ENCODE measurements at places on chromosomes 6 and 20. TPM values are rescaled to one million over a fixed set of nuclear protein-coding genes. Genes with fewer than 3 reads are reported as not detected.

GRCh38 chr6:119137194-119138072 lies 59.0 kb upstream of the FAM184A start:
- no peak overlapping the region for H3K4me3 ChIP-seq
- no peak for DNase-seq
- no peaks in the 10 kb centered on the region for H3K36me3 ChIP-seq
- no peak overlapping the region for H3K27ac ChIP-seq
- H3K4me1 ChIP-seq: peaks cover 9% of the 10 kb centered on the region

- no peak overlapping the region for H3K4me3 ChIP-seq
- DNase-seq: no peak
- H3K36me3 ChIP-seq: peaks cover 10% of the 10 kb centered on the region
- H3K4me1 ChIP-seq: peaks cover 31% of the 10 kb centered on the region
- peak overlapping the region; percentile 66 for H3K27ac ChIP-seq
Measured at GRCh38 chr6:24858177-24858653, 59.5 kb upstream of the ARMH2 start.

DNA sequence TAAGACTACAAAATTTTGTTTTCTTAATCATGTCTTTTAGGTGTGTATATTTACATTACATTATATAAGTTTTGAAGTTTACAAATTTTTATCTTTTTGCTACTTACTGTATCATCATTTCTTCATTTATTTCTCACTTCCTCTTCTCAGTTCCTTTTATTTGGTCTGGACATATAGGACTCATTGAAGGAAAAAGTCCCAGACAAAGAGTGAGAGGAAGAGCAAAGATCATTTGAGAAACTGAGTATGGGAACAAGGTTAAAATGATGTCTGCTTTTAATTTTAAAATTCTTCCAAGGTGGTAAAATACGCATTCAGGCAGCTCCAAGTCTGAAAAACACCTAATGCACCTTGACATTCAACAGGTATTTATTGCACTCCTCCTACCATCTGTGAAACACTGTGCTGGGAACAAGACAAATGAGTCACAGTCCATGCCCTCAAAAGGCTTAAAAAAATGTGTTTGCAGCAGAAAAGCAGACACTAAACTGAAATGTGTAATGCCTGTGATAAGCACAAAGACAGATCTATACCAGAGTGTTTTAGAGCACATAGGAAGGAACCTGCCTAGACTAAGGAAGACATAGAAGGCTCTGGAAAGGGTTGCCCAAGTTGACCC lies 63.2 kb downstream of the PKIB start:
- H3K27ac ChIP-seq: no peak overlapping the region
- H3K36me3 ChIP-seq: no peaks in the 10 kb centered on the region
- no peak overlapping the region for H3K4me3 ChIP-seq
- no peaks in the 10 kb centered on the region for H3K27me3 ChIP-seq
- no peaks in the 10 kb centered on the region for H3K4me1 ChIP-seq

DNA sequence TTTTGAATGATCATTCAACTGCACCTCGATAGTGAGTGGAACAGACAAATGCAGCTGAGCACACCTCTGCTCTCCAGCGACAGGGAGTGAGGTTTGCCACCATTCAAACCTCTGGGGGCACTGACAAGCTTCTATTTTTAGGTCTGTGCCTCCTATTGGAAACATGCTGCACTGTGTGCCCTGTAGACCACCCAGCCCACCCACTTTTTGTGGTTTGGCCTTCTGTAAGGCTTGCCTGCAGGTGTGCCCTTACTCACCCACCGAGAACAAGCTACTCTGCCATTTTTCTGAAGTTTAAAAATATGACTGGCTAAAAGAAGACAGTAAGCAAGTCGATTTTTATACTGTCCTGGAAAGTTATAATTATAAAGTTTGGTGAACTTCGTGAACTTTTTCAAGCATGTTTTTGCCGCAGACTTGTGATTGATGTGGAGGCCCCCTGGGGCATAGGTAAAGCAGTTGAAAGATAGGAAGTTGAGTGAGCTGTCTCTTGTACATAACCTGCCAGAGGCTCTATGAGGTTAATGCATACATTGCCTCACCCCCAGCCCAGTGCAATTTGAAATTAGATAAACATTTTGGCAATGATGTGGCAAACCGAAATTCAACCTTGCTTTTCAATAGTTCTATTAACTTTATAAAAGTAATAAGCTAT lies 53.8 kb downstream of the ADGRG6 start:
- no peaks in the 10 kb centered on the region for H3K4me1 ChIP-seq
- H3K36me3 ChIP-seq: no peaks in the 10 kb centered on the region
- no peaks in the 10 kb centered on the region for H3K27me3 ChIP-seq

Gene VPS52
- total RNA-seq: 53.9 TPM

Gene TAAR8
- total RNA-seq: not detected

DNA sequence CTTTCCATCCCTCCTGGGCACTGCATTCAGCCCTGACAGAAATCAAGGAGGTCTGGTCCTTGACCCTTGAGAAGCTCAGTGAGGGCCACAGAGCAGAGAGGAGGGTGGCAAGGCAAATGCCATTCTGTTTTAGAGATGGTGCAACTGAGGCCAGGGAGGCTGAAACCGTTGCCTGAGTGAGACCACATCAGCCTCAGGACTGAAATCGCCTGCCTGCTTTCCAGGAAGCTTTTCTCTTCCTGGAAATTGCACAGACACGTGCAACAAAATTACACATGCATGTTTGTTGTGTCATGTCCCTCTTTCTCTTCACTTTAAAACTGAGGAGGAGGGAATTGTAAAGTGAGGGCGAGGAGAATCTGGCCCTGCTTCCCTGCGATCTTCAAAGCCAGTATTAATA lies 113.7 kb upstream of the PDE10A start:
- no peaks in the 10 kb centered on the region for H3K27me3 ChIP-seq
- H3K4me3 ChIP-seq: no peak overlapping the region
- no peak overlapping the region for H3K27ac ChIP-seq
- H3K4me1 ChIP-seq: peaks cover 5% of the 10 kb centered on the region

- H3K27ac ChIP-seq: peak overlapping the region; percentile 11
- no peak for DNase-seq
- H3K4me3 ChIP-seq: no peak overlapping the region
- H3K27me3 ChIP-seq: no peaks in the 10 kb centered on the region
Measured at GRCh38 chr20:14881518-14881917, 544.1 kb upstream of the FLRT3 start.

DNA sequence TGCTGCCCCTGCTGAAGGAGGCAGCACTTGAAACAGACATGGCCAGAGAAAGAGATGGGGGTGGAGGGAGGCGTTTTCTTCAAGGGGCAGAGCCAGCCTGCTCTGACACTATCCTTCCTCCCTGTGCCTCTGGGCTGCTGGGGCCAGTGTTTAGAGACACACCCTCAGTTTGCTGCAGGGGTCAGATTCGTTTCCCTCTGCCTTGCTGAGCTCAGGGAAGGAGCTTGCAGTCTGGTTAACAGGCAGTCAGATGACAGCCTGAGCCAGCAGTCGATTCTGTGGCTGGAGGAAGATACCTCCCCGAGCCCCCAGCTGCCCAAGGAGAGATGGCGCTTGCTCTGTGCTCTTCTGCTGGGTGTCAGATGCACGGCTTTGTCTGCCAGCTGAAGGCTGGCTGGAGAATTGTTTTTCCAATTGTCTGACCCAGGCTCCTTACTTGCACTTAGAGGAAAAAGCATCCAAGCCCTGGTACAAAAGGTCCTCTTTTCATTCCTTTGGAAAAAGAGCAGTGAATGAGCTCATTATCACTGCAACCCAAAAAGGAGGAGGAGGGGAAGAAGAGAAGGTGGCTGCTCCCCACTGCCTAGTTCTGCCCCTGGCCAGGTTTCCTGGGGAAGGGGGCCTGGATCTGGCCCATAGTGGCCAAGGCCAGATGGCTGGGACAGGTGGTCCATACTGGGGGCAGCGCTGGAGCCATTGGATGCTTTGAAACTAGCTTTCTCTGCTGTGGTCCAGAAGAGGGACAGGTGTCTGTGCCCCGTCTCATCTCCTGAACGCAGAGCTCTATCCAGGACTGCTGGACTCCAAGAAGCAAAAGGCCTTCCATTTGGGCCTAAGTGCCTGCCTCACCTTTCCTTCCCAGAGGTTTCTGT lies 88.2 kb downstream of the TCP11 start:
- no peak overlapping the region for H3K4me3 ChIP-seq
- H3K27me3 ChIP-seq: no peaks in the 10 kb centered on the region
- peak overlapping the region; percentile 13 for H3K27ac ChIP-seq

Gene C20orf144
- total RNA-seq: not detected

GRCh38 chr6:153411070-153411648 lies 280.1 kb upstream of the RGS17 start:
- no peak overlapping the region for H3K27ac ChIP-seq
- no peak overlapping the region for H3K4me3 ChIP-seq
- no peaks in the 10 kb centered on the region for H3K36me3 ChIP-seq
- DNase-seq: no peak
- no peaks in the 10 kb centered on the region for H3K27me3 ChIP-seq

Gene FAM83B
- total RNA-seq: 1.5 TPM

DNA sequence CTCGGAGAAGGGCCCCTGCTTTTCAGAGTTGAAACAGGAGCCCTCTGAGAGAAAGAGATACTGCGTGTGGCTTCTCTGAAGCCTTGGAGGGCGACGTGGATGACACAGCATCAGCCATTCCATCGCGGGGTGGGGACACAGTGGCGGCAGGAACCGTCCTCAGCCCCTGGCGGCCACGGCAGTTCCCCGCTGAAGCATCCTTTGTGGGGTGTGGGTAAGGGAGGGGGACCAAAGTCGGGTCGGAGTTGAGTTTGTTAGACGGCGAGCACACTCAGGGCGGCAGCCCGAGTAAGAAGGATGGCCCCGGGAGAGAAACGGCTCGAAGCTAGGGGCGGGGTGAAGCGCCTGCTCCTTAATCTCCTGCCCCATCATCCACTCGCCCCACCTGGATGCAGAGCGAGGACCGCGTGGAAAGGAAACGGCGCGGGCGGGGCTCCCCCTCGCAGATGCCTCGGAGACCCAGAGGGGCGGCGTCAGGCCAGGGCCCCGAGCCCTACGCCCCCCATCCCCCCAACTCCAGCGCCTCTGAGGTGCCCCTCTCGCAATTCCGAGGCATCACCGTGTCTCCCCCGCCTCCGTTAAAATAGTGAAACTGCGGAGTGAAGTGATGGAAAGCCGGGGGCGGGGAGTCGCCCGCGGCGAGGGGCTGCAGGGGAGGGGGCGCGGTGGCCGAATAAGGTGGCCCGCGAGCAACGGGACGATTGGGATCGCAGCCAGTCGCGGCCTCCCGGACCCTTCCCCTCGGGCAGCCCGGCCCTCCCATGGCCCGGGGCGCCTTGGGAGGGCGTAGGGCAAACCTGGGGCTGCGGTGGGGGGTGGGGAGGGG lies 796 bp upstream of the RREB1 start:
- H3K4me1 ChIP-seq: peaks cover 13% of the 10 kb centered on the region
- peak; percentile 53 for DNase-seq
- peak overlapping the region; percentile 93 for H3K27ac ChIP-seq
- no peaks in the 10 kb centered on the region for H3K27me3 ChIP-seq

Gene PRICKLE4
- total RNA-seq: 42.1 TPM

Gene SYCP2L
- 0.46 TPM for total RNA-seq

DNA sequence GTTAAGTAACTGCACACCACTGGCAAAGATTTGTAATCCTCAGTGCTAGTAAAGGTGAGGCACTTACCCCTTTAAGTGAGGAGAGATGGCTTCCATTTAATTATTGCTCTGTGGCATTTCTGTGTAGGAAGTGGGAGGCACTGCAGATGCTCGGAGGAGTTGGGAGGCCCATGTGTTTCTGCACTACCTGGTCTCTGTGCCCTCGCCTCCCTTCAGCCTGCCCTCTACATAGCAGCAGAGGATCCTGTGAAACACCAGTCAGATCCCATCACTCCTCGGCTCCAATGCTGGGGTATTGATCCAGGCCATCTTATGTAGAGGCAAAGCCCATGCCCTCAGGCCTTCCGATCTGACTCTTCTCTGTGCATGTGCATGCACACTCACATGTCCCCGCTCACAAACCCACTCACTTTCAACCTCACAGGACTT lies 67.0 kb downstream of the SLX4IP start:
- H3K4me1 ChIP-seq: peaks cover 51% of the 10 kb centered on the region
- no peak overlapping the region for H3K4me3 ChIP-seq
- H3K27me3 ChIP-seq: no peaks in the 10 kb centered on the region
- no peaks in the 10 kb centered on the region for H3K36me3 ChIP-seq
- no peak for DNase-seq
- H3K27ac ChIP-seq: no peak overlapping the region

GRCh38 chr6:117229870-117230269 lies 35.5 kb upstream of the VGLL2 start:
- H3K27me3 ChIP-seq: no peaks in the 10 kb centered on the region
- H3K27ac ChIP-seq: no peak overlapping the region
- no peaks in the 10 kb centered on the region for H3K4me1 ChIP-seq
- no peak for DNase-seq
- no peak overlapping the region for H3K4me3 ChIP-seq

- H3K27me3 ChIP-seq: no peaks in the 10 kb centered on the region
- no peak overlapping the region for H3K27ac ChIP-seq
- no peak for DNase-seq
- H3K36me3 ChIP-seq: no peaks in the 10 kb centered on the region
Measured at GRCh38 chr6:112603726-112604125, 256.6 kb downstream of the RFPL4B start.

DNA sequence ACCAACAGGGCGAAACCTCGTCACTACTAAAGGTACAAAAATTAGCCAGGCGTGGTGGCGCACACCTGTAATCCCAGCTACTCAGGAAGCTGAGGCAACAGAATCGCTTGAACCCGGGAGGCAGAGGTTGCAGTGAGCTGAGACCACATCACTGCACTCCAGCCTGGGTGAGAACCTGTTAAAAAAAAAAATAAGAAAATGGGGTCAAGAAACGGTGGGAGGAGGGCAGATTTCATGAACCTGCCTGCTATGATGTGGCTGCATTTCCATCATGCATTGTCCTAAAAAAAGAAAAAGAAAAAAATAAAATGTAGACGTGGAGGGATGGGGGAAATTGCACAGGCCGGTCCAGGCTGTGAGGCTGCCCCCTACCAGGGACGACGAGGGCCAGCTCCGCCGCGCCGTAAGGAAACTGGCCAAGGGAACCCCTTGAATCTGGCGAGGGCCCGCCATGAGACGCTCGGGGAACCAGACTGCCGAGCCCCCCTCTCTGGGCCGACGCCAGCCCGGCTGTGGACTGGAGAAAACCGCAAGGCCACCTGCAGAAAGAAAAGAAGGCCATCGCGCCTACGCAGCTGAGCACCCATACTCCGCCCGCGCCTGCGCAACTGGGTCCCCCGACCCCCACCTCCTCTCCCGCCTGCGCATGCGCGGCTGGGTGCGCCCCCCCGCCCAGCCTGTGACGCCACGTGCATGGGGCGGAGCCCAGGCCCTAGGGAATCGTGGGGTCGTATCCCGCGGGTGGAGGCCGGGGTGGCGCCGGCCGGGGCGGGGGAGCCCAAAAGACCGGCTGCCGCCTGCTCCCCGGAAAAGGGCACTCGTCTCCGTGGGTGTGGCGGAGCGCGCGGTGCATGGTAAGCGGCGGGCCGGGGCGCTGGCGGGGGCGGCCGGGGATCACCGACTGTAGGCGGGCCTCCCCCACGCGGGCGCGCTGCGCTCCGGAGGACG lies at the start of gene ENTPD6:
TSS of gene ENTPD6 (plus strand) at position 699 of the 948 bp plus-strand sequence. CDS start 10,825 bp downstream, outside the sequence.
- H3K4me3 ChIP-seq: peak within 1 kb of the TSS; percentile 92
- no peaks in the 10 kb centered on the region for H3K36me3 ChIP-seq
- peak; percentile 89 for DNase-seq
- H3K4me1 ChIP-seq: peaks cover 21% of the 10 kb centered on the region
- no peaks in the 10 kb centered on the region for H3K27me3 ChIP-seq

DNA sequence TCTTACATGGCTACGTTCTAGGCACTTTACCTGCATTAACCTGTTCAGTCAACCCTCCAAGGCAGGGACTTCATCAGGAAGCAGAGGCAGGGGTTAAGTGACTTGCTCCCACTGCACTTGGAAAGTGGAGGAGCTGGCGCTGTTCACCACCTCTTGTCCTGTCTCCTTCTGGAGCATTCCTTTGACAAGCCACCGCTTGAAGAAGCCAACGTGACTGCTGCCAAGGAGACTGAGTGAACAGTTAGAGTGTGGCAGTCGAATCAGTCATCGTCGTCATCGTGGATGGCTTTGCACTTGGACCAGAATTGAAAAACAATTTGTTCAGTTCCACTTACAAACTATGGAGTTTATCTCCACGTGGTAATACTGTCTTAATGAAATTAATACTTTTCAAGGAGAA lies 60.9 kb downstream of the TULP4 start:
- no peaks in the 10 kb centered on the region for H3K27me3 ChIP-seq
- H3K4me1 ChIP-seq: no peaks in the 10 kb centered on the region
- no peaks in the 10 kb centered on the region for H3K36me3 ChIP-seq
